ENCODE measurements at places on chromosomes 2 and 18.

DNA sequence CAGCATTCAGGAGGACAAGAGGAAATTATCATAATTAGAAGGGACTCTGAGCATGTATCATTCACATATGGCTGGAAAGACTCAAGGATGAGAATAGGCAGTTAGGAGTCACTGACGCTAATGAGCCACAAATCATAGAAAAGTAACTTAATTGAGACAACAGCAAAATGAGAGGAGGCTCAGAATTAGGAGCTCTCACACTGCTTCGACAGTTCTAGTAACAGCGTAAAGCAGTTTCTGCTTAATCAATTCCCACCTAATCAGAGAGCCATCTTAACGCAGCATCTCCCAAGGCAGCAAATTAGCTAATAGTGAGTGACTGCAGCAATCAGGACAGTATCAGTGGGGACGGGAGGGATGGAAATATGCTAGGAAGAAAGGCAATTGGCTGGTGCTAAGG, 32.8 kb downstream of the ANKRD44 start:
- DNase-seq, result no peak

DNA sequence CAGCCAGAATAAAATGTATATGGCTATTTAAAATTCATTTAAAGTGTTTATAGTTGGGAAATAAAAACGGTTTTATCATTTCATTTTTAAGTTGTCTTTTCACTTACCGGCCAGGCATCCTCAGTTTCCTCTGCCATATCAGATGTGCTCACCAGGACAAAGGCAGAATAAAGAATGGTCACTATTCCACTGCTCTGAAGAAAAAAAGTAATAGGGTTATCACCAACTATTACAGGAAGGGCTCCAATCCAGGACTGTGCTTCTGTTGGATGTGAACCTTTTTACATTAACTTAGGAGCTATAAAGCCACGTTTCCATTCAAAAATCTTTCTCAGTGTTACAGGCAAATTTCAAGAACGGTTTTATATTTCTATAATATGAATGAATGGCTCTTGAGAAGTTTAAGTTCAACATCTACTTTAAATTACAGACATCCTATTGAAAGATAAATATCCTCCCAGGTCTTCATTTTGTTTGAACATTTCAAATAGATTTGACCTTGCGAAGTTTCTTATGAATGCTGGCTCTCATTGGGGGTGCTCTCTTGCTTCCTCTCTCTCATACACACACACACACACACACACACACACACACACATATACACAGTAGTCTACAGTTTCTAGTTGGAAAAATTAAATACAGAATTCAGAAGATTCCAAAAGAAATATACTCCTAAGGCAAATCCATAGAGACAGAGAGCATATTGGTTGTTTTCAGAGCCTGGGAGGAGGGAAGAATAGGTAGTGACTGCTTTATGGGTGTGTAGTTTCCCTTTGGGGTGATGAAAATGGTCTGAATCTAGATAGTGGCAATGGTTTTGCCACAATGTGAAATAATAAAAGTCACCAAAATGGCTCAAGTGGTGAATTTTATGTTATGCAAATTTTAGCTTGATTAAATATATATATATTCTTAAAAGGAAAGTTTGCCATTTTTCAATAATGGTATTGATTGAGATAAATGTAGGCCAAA, 2.9 kb upstream of the SLC40A1 start:
- no peak for DNase-seq

DNA sequence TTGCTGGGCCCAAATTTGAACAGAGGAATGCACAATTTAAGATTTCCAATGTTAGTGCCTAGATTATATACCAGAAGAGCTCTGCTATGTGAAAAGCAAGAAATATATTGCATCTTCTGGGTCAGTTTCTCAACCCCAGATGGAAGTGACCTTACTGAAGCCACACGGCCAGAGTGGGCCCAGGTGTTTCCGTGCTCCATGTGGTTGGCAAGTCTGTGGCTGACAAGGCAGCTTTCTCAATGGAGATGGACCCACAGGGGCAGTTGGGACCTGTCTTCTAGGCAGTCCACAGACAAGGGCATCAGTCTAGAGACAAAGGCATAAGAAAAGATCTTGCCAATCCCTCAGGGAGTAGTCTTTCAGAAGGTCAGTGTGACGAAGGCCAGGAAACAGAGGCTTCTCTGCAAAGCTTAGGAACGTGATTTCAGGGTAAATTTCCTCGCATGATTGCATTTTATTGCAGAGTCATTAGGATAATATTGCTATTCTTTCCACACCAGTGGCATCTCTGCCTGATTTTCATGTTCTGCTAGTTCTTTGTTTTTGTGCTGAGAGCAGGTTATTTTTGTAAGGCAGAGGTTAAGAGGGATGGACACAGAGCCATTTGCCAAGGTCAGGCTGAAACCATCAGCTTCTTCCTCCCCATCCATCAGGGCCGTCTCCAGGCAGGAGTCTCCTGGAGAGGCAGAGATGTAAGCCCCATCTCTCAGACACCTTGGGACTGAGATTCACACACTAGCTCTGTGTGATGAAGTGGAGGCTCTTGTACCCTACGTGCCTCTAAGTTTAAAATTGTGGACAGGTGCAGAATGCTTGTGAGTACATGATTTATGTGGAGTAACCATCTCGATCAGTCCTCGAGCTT, 202.1 kb downstream of the ANKRD30B start:
- no peak for DNase-seq

- no peak for DNase-seq
Observed at GRCh38 chr18:72822202-72822601, 45.6 kb downstream of the NETO1 start.

- DNase-seq, result no peak
Observed at GRCh38 chr18:6679201-6679600, 50.3 kb upstream of the ARHGAP28 start.

GRCh38 chr18:68449292-68449691, 265.6 kb downstream of the TMX3 start:
- DNase-seq, result no peak

GRCh38 chr2:45715601-45716379, 64.3 kb downstream of the PRKCE start:
- DNase-seq, result no peak

DNA sequence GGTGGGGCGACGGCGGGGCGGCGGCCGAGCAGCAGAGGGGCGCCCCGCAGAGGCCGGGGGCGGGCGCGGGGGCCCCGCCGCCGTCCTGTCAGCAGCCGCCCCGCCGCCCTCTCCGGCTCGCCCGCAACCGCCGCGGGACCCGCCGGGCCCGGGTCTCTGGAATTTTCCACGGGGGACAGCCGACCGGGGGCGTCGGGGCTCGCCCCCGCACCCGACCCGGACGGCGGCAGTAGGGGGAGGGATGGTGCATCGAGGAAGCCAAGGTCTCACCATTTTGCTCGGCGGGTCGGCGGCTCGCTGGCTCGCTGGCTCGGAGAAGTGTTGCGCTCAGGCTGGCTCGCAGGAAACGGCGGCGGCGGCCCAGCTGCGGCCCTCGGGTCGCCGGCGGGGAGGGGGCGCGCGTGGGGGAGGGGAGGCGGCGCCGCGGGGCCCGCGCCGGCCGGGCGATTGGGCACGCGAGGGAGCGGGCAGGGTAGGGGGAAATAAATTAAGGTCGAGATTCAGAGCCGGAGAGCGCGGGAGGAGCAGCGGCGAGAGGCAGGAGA, 405 bp downstream of the PPP3R1 start:
- DNase-seq, result peak; percentile 51

GRCh38 chr2:216486708-216487107, 11.9 kb upstream of the RPL37A start:
- DNase-seq, result no peak

- DNase-seq, result no peak
Observed at GRCh38 chr2:71618327-71619113, 165.2 kb downstream of the DYSF start.

DNA sequence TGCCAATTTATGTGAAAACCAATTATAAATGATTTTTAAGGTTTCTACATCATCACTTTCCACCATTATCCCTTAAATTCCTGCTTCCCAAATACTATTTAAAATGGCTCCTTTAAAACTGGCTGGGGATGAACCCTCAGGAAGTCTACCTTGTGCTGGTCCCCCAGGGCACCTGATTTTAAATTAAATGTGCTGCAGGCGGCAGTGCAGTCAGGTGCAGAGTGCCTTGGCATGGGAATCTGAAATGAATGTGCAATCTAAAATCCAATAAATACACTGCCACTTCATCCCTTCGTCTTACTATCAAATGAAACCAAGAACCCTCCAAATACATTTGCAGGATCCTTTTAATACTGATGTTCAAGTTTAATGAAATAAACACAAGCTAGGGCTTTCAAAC, 61.8 kb downstream of the C2orf76 start:
- DNase-seq, result no peak

GRCh38 chr2:1010415-1010930, 59.8 kb downstream of the SNTG2 start:
- DNase-seq, result no peak

- no peak for DNase-seq
Observed at GRCh38 chr2:100238471-100238870, 83.8 kb downstream of the LONRF2 start.

DNA sequence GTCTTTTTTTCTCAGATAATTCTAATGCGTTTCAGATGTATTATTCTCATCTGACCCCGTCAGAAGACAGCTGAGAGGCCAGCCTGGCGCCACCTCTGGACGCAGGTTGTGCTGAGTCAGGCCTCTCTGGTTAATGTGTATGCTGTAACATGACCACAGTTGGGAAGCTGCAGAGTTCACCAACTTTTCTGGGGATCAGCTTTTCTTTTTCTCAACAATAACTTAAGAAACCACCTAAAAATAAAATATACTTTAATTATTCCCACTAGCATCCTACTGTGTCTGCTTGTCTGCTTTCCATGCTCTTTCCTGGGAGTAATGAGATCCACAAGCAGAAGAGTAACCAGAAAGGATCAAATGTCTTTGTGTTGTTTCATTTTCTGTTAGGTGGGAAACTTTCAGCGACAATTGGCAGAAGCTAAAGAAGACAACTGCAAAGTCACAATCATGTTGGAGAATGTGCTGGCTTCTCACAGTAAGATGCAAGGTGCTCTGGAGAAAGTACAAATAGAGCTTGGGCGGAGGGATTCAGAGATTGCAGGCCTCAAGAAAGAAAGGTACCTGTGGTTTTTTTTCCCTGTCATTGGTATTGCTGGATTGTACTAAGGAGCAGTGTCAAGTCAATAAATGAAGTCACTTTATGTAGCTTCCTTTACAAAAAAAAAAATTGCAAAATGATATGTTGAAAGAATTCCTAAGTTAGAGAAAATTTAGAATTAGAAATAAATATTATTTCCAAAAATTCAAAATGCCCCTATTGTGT, 79.8 kb downstream of the CCDC150 start:
- DNase-seq, result no peak

- no peak for DNase-seq
Observed at GRCh38 chr2:146226077-146226476, 1618.8 kb upstream of the ACVR2A start.

- no peak for DNase-seq
Observed at GRCh38 chr2:223084873-223085272, 32.9 kb downstream of the KCNE4 start.

- no peak for DNase-seq
Observed at GRCh38 chr2:9192712-9193111, 13.9 kb upstream of the ASAP2 start.

DNA sequence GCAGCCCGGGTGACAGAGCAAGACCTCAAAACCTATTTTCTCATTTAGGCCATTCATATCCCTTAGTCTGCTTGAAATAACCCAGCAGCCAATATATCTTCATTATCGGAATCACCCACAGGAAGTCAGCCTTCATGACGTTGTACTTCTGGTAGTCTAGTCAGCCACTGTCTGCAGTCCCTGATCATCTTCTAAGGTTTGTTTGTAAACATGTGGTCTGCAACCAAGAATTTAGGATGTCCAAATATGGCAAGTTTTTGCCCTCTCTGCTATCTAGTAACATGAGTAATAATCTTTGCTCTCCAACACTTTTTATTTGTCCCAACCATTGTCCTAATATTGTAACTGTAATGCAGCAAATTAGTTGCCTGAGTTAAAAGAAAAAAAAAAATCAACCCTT, 92.5 kb downstream of the PRPF40A start:
- DNase-seq, result no peak

DNA sequence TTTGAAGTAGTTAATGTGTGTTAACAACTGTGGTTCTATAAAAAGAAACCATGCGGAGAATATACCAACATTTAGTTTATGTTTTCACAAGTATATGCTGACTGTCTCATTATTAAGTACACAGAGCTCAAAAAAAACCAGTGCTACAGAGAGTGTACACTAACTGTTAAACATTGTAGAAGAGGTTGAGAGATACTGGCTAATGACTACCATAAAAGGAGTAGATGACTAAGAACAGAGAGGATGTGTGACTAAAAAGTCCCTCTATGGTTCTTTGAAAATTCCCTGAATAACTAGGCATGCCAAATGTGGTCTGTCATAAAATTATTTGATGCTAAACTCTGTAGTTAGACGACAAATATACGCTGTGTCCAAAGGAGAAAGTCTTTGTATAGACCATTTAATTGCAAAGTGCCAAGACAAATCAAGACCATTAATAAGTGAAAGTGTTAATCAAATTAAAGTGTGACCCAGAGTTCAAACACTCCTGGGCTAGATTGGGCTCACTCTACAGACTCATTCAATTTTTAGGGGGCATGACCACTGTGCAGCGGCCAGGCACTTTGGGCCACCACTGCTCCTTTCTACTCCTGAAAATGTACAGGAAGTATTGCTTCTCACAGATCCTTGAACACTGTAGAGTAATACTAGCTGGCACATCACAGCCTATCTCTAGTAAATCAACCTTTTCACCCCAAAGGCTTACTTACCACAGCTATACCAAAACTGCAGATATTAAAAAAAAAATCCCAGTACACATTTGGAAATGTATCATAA, 45.1 kb upstream of the SERTAD2 start:
- DNase-seq, result no peak

GRCh38 chr18:195651-196050, 37.3 kb downstream of the USP14 start:
- no peak for DNase-seq

GRCh38 chr2:48414980-48415835, 114.7 kb upstream of the STON1 start:
- no peak for DNase-seq

DNA sequence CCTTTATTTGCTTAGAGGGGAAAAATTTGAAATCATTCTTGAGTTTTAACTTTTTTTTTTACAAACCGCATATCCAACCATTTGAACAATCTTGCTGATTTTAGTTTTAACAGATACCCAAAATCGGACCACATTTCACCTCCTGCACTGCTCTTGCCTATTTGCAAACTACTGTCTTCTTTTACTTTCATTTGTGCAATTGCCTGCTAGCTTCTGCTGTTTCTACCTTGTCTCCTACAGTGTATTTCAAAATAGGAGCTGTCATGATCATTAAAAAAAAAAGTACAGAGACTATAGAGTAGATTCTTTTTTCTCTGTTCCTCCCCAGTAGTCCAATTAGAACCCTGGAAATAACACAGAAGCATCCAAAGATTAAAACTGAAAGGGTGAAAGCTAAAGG, 1081.2 kb downstream of the SOCS6 start:
- no peak for DNase-seq
